Fibroblast of skin of right quadriceps (primary cell): ENCODE measurements at places on chromosomes 7 and 10.

- DNase-seq, result peak; percentile 85
These were observed 30.2 kb upstream of the CYP26C1 start for GRCh38 chr10:93030409-93030808.

- no peak for DNase-seq
These were observed 142.9 kb downstream of the PTPRN2 start for GRCh38 chr7:158444501-158445420.

- DNase-seq, result peak; percentile 53
These were observed 220.5 kb upstream of the HGF start for GRCh38 chr7:81990395-81990794.

DNA sequence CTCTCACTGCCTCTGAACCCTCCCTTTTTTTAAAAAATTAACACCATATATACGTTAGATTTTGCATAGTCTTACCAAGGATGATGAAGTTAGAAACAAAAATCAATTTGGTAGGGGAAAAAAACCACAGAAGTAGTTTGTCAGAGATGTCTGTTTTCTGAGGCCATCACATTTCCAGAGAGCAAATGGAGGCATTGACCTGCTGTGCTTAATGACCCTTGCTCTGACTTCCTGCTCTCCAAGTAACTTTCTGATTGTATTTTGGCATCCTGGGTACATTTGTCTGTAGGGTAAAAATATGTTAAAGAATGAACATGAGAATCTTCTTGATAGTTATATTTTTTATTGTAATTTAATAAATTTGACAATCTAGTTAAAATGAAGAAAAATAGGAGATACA, 140.2 kb downstream of the LCOR start:
- no peak for DNase-seq

GRCh38 chr7:51982653-51983052, 666.0 kb upstream of the COBL start:
- DNase-seq, result no peak

DNA sequence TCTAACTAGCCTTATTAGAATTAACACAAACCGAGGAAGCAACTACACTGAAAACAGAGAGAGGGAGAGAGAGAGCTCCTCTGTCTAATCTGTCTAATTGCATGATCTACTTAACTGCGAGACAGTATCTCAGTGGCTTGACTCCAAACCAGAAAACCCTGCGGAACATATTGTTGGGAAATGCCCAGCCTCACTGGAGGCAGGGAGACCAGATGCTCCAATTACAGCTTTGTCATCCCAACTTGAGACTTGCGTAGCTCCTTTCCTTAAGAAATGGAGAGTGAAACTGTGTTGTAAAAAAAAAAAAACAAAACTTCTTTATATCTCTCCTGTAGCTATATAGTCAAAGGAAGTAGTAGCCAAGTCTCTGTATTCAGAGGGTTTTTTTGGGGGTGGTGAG, 52.0 kb upstream of the ZNRF2 start:
- no peak for DNase-seq

- no peak for DNase-seq
These were observed 33.9 kb downstream of the FAM107B start for GRCh38 chr10:14740684-14741247.

DNA sequence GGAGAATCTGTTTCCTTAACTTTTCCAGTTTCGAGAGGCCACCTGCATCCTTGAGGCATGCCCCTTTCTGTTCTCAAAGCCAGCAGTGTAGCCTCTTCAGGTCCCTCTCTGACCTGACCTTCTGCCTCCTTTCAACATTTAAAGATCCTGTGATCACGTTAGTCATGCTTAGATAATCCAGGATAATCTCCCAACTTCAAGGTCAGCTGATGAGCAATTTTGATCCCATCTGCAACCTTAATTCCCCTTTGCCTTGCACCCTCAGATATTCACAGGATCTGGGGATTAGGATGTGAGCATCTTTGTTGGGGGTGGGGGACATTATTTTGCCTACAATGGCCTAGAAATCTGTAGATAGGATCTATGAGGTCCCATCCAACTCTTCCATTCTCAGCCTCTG, 8.0 kb downstream of the HKDC1 start:
- no peak for DNase-seq

- DNase-seq, result peak; percentile 99
These were observed 164.6 kb downstream of the PKD1L1 start for GRCh38 chr7:47783456-47784223.

GRCh38 chr7:98276241-98276761, 5.2 kb upstream of the BRI3 start:
- peak; percentile 11 for DNase-seq

GRCh38 chr7:37150856-37151255, 297.8 kb downstream of the ELMO1 start:
- DNase-seq, result no peak

DNA sequence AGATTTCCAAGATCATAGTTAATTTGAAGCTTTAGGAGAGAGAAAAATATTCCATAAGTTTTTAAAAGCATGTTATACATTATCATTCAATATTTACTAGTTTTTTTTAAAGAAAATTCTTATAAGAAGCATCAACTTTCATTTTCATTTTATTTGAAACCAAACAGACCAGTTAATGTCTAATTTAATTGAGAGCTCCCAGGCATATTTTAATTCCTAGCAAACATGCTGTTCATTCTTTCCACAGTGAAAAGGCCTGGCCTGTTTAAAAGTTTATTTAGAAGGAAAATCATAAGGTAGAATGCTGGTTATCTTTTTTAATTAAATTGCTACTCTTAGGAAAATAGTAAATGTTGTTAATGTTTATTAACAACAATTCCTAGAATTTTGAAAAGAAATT, 324.4 kb downstream of the PCLO start:
- DNase-seq, result no peak

DNA sequence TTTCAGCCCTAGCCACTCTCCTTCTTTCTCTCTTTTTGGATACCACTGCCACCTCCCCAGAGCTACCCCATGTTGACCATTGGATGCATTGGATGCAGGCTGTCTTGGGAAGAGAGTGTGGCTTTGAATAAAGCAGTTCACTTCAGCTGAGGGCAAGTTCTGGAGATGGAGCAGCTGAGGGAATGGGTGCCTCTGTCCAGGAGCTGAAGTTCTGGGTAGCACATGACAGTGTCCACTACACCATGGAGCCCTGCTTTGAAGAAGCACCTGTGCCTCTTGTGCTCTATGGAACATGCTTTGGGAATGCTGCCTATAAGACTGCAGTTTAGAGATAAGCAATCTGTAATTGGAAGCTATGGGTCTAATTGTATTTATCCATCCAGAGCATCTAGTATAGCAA, 1028.7 kb downstream of the TYW1 start:
- no peak for DNase-seq

DNA sequence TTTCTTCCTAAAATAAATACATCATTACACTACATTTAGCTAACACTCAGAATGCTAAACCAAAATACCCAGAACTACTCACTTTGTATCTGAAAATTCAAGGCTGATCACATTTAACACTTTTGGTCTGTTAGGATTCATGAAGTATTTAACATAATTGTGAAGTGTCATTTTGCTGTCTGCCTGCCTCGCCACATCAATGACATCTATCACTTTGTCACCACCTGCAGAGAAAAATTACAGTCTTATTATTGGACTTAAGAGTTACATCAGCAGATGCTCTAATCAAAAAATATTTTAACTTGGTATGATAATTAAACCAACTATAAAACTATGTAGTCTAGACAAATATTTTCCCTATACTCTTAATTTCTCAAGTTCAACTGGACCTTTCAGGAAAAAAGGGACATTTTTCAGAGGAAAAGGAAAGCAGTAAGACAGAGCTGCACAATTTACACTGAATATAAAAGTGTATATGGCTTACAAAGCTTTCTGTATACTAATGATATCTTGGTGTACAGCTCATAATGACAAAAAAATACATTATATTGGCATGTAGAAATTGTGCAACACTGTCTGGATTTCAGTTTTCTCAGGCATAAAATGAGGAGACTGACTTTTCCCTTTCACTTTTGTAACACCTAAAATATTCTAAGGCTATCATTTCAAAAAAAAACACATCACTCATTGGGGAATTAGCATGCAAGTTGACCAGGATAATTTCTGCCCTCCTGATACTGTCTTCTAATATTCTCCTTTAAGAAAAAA, 49.2 kb downstream of the KDM7A start:
- no peak for DNase-seq

DNA sequence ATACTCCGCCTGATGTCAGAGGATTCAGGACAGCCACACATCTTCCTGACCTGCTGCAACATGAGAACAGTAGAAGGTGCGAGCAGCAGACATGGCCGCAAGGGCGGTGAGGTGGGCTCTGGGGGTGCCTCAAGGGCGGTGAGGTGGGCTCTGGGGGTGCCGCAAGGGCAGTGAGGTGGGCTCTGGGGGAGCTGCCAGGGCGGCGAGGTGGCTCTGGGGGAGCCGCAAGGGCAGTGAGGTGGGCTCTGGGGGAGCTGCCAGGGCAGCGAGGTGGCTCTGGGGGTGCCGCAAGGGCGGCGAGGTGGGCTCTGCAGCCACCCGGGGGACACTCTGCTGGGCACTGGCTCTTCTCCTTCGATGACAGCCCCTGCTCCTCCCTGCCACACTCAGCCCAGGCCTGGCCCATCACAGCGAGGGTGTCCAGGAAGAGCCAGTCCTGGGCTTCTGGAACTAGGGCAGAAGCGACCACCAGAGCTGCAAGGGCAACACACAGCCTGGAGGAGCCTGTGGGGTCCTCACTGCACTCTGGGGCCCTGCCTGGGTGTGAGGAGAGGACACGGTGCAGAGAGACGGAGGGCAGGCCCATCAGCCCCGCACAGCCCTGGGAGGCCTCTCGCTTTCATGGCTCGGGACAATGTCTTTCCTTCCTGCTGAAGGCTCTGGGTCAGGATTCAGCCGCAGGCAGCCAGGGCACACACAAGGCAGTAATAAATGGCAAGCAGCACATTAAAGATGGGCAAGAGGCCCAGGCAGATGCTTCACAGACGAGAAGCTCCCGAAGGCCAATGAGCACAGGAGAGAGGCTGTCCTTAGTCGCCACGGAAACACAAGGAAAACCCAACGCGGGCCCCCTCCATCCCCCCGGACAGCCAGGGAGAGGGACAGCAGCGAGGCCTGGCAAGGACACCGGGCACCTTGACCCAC, 42.5 kb downstream of the STK32C start:
- no peak for DNase-seq

- no peak for DNase-seq
These were observed 163.0 kb upstream of the PPP2R2D start for GRCh38 chr10:131737543-131738395.

- DNase-seq, result no peak
These were observed 99.2 kb upstream of the PDLIM1 start for GRCh38 chr10:95389982-95390381.

GRCh38 chr7:143485094-143485493, 7.4 kb downstream of the TAS2R41 start:
- no peak for DNase-seq

DNA sequence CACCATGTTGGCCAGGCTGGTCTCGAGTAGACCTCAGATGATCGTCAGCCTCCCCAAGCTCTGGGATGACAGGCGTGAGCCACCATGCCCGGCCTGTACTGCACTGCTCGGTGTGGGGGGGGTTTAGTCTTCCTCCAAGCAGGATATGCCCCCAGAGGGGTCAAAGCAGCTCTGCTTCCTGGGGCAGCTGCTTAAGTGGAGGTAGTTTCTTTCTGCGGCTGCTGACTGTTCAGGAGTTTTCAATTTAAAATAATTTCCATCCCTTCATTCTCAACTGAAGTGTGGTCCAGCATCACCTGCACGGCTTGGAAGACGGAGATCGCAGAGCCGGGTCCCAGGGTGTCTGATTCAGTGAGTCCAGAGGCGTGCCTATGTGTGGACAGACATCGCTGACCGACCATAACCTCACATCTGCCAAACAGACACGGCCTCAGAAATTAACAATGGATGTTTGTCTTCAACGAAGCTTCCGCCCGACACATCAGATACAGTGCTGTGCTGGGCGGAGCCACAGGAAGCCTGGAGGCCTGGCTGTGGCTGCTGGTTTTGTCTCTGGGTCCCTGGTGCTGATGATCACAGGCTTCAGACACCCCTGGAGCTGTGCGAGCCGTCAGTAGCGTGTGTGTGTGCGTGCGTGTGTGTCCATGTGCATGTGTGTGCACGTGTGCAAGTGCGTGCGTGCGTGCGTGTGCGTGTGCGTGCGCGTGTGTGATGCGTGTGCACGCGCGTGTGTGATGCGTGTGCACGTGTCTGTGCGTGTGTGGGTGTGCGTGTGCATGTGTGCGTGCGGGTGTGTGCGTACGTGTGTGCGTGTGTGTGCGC, 226.5 kb upstream of the PITRM1 start:
- peak; percentile 24 for DNase-seq

DNA sequence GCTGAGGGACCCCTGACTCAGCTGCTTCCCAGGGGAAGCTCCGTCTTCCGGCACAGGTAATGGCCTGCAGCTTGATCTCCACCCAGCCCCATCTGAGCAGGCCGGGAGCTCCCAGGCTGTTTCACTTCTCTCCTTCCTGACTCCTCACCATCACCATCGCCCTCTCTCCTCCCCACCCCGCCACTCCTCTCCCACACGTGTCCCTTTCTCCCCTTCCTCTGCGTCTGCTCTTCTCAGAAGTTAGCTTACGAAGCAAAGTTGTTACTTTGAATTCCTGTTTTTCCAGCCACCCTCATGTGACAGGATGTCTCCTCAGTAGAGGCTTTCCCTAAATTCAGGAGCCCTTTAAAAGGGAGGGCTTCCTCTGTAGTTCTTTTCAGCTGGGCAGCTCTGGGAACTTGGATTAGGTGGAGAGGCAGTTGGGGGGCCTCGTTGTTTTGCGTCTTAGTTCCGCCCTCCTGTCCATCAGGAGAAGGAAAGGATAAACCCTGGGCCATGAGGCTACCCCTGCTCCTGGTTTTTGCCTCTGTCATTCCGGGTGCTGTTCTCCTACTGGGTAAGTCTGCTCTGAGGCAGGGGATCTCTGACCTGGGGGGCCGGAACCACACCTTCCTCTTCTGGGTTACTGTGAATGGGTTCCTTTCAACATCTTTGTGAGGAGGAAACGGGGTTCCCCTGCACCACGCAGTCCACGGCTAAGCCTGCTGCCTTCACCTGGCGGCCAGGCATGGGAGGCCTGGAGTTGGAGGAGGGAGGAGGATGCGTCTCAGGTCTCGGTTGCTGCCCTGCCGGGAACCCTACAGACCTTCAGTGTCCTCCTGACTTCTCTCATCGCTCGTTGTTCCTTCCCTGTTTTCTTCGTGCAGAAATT, at the start of gene MRC1:
Gene MRC1 (plus strand): TSS at position 378 of the 871 bp plus-strand sequence. CDS start 118 bp downstream, at position 496.
- DNase-seq, result no peak

DNA sequence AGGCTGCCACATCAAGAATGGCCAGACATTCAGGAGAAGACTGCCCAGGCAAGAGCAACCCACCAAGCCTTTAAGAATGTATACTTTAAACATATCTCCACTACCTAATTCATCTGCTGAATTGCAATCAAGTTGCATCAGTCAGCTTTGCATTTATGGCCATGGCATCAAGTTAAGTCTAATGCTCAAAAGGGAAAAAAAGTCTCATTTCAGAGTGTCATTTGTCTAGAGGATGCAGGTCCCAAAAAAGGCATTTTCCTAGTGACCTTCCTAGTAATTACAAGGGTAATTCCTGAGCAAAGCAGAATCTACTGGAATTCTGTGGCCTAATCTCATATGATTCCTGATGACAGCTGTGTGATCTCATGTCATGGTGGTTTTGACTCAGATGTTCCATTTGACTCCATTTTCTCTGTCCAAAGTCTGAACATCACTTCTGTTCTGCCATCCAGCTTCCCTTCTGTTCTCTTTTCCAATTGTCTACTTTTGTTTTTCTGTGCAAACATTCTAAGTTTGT, 7.3 kb upstream of the CABCOCO1 start:
- peak; percentile 51 for DNase-seq

GRCh38 chr10:119268871-119269506, 61.6 kb downstream of the GRK5 start:
- no peak for DNase-seq

GRCh38 chr7:34107276-34107675, 201.9 kb downstream of the BMPER start:
- DNase-seq, result peak; percentile 82

- no peak for DNase-seq
These were observed 33.7 kb downstream of the MASTL start for GRCh38 chr10:27188897-27189296.

- DNase-seq, result no peak
These were observed 27.4 kb upstream of the EGR2 start for GRCh38 chr10:62843600-62843999.
